ENCODE measurements at places on chromosomes 3 and 15.

DNA sequence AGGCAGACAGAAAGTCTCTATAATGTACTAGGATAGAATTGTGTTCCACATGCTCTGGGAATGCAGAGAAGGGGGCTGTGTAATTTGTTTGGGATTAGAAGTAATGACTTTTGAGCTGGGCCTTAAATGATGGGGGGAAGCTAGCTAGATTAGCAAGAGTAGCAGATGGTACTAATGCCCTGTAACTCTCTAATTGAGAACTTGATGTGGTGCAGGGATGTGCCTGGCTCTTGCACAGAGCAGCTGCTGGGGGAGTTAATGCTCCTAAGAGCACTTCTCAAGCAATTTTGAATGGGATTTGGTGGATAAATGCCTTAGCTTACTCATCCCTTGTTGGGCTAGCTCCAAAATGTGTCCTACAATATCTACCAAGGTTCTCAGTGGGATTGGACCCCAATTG lies 12.4 kb upstream of the SYN2 start:
- DNase-seq, result no peak

GRCh38 chr15:66765478-66766281 lies 63.6 kb downstream of the SMAD6 start:
- DNase-seq, result no peak

DNA sequence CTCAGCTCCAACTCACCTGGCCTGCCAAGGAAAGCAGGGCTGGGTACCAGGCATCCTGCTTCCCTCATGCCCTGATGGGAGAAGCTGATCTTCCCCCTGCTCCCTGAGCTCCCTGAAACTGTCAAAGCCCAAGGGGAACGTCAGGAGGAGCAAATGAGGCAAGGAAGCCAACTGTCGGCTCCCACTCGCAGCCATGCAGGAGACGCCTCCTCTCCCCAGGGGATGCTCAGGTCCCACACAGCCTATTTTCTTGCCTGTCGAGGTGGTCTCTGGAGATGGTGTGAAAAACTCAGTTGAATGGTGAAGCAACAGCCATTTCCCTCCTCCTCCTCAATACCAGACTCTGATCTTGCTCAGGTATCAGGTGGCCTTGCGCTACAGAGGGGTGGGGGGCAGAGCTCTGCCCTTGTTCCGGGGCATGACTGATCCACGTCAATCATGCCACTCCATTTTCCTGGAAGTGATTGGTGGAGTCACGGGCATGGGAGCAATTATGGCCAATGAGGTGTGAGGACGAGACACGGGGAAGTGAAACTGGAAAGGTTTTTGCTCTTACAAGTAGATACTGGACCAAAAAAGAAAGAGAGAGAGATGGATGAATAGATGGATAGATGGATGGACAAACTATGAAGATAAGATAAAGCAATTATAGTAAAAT lies 58.2 kb downstream of the SLC6A1 start:
- DNase-seq, result no peak

DNA sequence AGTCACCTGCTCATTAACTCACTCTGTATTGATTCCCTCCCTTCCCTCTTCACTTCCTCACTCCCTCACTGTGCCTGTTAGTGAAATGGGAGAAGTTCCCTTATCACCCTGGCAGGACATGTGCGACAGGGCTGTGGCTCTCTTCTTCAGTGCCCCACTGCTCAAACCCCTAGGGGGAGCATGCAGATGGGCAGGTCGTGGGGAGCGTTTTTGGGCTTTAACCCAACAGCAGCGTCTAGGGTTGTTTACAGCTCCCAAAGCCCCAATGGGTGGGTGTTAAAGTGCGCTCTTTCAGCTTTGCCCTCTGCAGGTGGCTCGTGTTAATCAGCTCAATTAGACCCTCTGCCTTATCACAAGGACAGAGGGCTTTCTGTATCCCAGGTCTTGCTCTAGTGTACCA lies 447.8 kb upstream of the PROK2 start:
- DNase-seq, result no peak

GRCh38 chr3:125002414-125003368 lies 53.1 kb downstream of the HEG1 start:
- no peak for DNase-seq

- DNase-seq, result no peak
Measured at GRCh38 chr15:60152386-60152785, 148.3 kb downstream of the FOXB1 start.
